ENCODE measurements at places on chromosomes 6 and 20.

GRCh38 chr6:107560657-107561056 lies 70.7 kb downstream of the SOBP start:
- no peak for DNase-seq

- no peak for DNase-seq
Measured at GRCh38 chr6:113540466-113540865, 316.7 kb upstream of the MARCKS start.

- DNase-seq = no peak
Measured at GRCh38 chr6:47521961-47522360, 44.4 kb downstream of the CD2AP start.

- no peak for DNase-seq
Measured at GRCh38 chr6:129853996-129854711, 7.0 kb downstream of the TMEM244 start.

DNA sequence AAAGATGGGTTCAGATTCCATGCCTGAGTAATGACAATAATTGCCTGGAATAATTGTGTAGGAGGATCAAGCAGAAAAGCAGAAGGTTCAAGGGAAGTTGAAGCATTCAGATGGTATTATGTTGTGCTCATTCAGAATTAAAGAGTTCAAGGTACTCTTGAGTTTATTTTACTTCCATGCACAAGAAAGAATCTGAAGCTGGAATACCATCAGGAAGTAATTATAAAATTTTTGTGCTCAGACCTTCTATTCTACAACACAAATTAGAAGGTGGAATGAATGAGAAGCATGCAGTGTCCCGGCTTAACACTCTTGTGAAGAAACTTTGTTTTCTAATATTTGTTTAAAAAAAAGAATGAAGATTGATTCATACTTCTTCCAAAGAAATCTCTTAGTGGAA lies 139.4 kb upstream of the ENPP5 start:
- no peak for DNase-seq

- no peak for DNase-seq
Measured at GRCh38 chr6:33607784-33608161, 13.3 kb upstream of the ITPR3 start.
